ENCODE measurements at places on chromosomes 1 and 21. TPM values are rescaled to one million over a fixed set of nuclear protein-coding genes. Genes with fewer than 3 reads are reported as not detected.

The CSDE1 gene
- 934 TPM for total RNA-seq

The TSPAN1 gene
- total RNA-seq = 1,819 TPM

The GUCA2A gene
- total RNA-seq = 1,254 TPM

GRCh38 chr1:201385299-201385891, 7.9 kb upstream of the TNNT2 start:
- peak; percentile 86 for DNase-seq

DNA sequence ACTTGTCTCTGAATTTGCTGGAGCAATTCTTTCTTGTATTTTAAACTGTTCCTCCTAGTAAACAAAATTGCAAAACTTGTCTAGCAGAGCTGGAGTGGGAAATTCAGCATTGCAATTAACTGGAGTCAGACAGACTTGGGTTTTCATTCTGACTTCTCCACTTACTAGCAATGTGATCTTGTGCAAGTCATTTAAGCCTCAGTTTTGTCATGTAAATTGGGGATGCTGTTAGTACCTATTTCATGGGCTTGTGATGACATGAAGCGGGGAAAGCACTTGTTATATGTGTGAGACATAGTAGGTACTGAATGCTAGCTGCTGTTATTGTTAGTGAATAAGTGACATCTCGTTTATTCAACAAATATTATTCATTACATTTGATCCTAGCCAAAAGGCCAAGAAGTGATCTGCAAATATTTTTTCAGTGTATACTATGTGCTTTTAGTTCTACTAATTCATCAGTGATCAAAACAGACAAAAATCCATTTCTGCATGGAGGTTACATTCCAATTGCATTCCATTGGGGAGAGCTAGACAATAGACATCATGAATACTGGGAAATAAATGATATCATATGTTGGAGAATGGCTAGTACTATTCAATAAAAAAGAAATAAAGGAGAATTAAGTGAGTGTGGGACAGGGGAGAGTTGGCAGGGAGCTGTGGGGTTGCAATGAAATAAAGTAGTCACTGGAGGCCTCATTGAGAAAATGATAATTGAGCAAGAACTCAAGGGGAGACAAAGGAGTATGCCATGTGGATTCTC, 47.1 kb downstream of the CACHD1 start:
- DNase-seq = no peak

DNA sequence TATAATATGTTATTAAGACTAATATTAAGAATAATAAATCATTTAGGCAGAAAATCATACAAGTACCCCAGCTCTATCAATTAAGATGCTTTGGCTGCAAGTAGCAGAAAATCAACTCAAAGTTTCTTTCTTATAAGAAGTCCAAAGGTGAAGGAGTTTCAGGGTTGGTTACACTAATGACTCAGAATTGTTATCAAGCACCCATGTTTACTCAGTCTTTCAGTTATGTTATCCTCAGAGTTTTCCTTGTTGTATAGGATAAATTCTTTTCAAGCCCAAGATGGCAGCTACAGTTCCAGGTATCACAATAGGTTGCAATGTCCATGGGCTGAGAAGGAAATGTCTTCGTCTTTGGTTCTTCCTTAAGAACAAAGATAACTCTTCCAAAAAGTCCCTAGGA, 163.6 kb downstream of the TNFSF18 start:
- no peak for DNase-seq

DNA sequence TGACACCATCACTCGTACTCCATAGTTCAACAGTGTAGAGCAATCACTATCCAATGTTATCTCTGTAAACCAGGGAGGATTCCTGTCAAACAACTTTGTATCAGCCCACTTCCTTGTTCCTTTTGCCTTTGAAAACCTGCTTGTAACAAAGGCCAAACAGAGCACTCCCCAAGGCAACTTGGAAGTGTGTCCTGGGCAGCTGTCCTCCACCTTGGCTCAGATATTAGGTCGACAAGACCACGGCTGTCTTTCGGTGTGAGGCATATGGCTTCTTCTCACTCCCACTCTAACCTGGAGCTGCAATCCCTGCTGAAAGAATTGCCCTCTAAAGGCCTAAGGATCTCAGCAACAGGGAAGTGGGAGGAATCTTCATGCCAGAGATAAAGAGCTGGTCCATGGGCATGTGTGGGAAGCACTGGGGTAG, 66.7 kb downstream of the ITPKB start:
- DNase-seq = no peak

- DNase-seq = no peak
Measured at GRCh38 chr1:168422203-168422847, 121.5 kb downstream of the XCL2 start.

GRCh38 chr1:55547405-55547804, 332.2 kb upstream of the USP24 start:
- DNase-seq = no peak

- no peak for DNase-seq
Measured at GRCh38 chr1:36864182-36864822, 170.0 kb downstream of the GRIK3 start.

DNA sequence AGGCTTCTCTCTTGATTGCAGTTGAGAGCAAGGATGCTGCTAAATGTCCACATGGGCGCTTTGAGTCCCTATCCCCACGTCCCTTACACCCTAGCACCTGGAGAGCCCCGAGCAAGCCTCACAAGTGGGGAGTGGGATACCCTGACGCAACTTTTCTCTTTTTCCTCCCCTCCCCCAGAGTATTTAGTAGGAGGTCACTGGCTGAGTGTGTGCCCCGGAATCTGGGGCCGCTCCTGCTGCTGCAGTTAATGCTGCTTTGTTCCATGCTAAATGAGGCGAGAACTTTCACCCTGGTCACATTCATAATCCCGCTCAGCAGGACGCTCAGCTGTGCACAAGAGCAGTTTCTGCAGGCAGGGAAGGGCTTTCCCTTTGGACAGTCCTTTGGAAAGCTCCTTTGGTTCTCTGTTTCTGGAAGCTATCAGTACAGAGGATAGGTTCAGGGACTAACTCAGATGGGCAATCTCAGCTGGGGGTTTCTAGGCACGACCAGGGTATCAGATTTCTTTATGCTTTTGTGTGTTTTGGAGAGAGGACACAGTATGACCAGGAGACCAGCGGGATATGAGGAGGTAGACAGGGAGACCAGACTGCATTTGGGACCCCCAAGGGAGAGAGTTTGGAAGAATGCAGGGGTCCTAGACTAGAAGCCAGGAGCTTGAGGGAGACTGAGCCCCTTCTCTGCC, 75.9 kb downstream of the NOS1AP start:
- DNase-seq = no peak

GRCh38 chr1:41097105-41097504, 75.6 kb upstream of the SLFNL1 start:
- DNase-seq = no peak

GRCh38 chr21:38631206-38631605, 132.9 kb upstream of the ERG start:
- no peak for DNase-seq
